ENCODE measurements at places on chromosomes 7 and 10.

DNA sequence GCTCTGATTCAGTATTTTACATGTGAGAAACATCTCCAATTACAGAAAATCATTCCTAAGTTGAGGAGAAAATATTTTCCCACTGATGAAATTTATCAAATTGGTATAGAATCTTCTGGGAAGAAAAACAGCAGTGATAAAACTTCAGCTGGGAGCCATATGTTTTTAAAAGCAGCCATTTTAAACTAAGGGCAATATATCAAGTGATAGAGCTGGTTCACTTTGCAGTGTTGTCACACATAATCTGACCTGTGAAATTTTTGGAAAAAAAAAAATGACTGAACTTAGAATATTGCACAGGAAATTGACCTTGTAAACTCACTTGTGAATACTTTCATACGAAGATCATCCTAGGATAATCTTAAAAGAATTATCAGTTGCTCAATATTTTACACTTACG is 10.5 kb upstream of the EZH2 start:
- DNase-seq, result no peak

GRCh38 chr7:35003679-35004303 is 33.5 kb downstream of the DPY19L1 start:
- peak; percentile 65 for DNase-seq

- DNase-seq, result no peak
Observed at GRCh38 chr7:67636348-67637022, 639.9 kb downstream of the TYW1 start.

- DNase-seq, result no peak
Observed at GRCh38 chr10:46091080-46091827, 45.2 kb upstream of the MSMB start.

- DNase-seq, result no peak
Observed at GRCh38 chr7:127979113-127979727, 52.0 kb downstream of the LRRC4 start.

DNA sequence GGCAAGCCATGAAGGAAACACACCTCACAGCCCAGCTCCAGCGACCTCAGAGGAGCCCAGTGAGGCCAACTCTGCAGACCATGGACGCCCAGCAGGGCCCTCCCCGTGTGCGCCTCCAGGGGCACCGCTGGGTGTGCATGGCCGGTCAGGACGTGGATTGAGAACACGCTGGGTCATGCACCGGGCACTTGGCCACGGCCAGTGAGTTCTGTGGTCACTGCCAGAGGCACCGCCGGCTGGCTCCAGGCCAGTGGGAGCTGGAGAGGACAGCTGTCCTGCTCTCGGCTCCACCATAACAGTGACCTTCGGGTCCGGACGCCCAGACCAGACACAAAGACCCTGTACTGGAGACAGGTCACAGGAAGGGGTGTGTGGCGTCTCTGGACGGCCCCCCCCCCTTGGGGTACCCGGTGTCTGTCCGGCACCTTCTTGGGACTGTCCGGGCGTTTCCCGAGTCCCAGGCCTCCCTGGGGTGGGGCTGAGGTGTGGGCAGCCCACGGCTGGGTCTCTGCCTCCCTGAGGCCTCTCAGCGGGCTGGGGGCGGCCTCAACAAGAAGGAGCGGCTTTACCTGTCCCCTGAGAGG is 50.4 kb upstream of the NKX6-2 start:
- no peak for DNase-seq

All from HCEC 1CT (cell line).